ENCODE measurements at places on chromosomes 5 and 9.

DNA sequence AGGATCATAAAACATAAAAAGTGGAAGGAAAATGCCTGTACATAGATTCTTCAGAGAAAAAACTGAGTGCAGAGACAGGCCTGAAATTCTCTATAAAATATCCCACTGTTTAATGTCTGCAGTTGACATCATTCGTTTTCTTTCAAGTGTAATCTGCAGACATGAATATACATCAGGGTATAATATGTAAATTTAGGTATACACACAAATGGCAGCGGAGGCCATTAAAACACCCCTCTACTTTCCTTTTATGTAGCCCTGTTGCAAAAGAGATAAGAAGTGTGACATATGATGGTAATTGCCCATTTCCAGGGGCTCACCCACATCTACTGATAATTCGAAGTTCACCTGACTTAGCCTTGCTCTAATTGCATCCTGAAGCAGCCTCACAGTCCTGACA, 164.3 kb downstream of the SLC24A2 start:
- no peak for DNase-seq

DNA sequence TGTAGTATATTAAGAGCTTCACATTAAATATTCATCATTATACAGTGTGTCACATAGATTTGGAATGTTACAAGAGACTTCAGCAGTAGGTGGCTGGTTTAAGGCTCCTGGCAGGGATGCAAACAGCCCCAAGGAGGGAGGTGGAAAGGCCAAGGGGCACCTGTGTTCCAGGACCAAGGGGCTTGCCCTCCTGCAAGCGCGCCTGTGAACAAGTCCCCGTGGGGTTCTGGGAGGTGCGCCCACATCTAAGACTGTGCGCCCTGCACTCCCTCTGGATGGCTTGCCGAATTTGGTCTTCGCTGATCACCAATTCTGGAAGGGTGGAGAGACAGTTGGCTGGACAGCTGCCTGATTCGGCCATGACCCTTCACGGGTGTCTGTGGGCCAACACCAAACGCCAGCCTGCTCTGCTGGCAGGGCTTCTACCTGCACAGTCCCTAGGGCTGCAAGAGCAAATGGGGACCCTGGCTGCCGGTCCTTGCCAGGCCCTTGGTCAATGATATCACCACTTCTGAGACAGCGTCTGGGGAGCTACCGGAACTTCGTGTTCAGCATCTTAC, 12.1 kb upstream of the SLC25A51 start:
- DNase-seq: no peak

DNA sequence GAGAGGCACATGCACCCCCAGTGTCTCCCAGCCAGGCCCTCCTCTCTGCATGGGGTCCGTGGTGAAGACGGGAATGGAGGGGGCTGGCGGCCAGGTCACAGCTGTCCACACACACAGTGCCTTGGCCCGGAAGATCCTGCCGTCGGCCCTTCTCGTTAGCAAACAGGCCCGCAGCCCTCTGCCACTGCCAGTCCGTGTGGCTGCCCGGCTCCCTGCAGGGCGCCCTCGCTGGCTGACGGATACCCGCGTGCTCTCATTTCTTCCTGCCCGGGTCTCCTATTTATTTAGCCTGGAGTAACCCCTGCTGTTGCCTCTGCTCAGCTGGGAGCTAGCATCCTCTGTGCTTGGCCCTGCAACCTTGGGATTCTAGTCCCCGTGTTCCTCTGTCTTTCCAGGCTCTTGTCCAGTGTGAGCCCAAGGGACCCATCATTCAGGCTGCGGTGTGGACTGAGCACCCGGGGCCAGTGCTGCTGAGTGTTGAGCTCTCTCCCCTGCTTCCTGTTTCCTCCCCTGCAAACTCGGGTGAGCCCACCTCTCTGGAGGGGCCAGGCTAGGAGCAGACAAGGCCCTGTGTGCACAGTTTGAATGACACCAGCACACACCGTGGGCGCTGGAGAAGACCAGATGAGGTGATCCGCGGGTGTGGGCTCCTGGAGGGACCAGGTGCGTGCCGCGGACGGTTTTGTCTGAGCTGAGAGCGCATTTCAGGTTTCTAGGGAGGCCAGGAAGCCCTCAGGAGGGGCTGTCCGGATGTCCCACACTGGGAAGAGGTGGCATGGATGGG, 14.6 kb upstream of the RNU6ATAC start:
- DNase-seq: no peak

GRCh38 chr5:160605266-160605665, 183.6 kb downstream of the PTTG1 start:
- DNase-seq: no peak

- peak; percentile 80 for DNase-seq
These were observed 20.4 kb upstream of the PRUNE2 start for GRCh38 chr9:76926324-76926741.

GRCh38 chr9:93813221-93814076, 141.7 kb downstream of the BARX1 start:
- no peak for DNase-seq

DNA sequence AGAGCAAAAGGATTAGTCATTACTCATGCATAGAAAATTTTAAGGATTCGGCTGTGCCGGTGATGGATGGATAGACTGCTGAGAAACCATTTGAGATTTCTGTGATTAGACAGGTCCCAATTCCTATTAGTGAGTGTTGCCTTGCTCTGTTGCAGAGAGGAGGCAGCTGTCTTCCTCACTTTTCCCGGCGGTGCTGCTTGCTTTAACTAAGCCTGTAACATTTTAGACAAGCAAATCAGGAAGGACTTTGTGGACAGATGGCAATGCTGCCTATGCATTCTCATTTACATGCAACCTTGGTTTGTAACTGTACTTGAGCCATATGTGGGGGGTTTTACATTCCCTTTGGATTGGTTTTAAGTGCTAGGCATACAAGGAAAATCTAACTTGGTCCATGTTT, 1176.3 kb downstream of the CDH18 start:
- no peak for DNase-seq

GRCh38 chr9:134509281-134509680, 132.3 kb upstream of the COL5A1 start:
- DNase-seq: no peak

GRCh38 chr5:181161534-181162175, 14.3 kb downstream of the OR2V2 start:
- no peak for DNase-seq

DNA sequence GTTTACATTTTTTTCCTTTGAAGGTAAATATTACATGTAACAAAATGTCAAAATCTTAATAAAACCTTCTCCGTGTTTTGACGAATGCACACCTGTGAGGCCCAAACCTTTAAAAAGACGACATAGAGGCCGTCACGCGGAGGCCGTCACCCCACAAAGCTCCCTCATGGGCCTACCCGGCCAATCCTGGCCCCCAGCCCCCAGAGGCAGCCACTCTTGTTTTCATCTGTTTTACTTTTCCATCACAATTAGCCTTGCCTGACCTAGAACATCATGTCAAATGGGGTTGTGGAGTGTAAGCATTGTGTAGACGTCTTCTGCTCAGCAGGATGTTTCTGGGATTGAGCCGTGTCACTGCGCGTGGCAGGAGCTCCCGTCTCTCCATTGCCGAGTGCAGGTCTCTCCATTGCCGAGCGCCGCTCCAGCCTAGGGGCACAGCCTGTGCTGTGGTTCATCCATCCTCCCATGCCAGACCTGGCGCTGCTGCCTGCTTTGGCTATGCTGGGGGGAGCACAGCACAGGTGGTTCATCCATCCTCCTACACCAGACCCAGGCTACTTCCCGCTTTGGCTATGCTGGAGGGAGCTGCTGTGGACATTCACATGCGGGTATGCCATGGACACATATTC, 52.2 kb upstream of the IRX4 start:
- no peak for DNase-seq

GRCh38 chr5:169803077-169803981, 166.3 kb downstream of the DOCK2 start:
- DNase-seq: peak; percentile 98

DNA sequence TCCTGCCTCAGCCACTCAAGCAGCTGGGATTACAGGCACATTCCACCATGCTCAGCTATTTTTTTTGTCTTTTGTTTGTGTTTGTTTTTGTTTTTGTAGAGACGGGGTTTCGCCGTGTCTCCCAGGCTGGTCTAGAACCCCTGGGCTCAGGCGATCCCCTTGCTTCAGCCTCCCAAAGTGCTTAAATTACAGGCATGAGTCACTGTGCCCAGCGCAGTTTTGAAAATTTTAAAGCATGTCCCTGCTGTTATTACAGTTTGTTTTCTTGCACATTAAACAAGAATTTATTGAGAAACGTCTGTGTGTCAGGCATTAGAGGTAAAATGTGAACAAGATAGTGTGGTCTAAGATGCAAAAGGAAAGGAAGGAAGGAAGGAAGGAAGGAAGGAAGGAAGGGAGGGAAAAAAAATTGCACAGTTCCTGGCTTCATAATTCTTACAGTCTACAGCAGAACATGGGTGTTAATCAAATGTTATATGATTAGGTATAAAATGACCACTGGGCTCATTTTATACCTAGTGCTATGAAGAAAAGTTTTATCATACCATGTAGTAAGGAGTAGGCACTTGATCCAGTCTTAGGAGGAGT, 205.4 kb downstream of the SNX18 start:
- peak; percentile 45 for DNase-seq

GRCh38 chr9:110807956-110808598, 139.5 kb downstream of the MUSK start:
- DNase-seq: no peak

DNA sequence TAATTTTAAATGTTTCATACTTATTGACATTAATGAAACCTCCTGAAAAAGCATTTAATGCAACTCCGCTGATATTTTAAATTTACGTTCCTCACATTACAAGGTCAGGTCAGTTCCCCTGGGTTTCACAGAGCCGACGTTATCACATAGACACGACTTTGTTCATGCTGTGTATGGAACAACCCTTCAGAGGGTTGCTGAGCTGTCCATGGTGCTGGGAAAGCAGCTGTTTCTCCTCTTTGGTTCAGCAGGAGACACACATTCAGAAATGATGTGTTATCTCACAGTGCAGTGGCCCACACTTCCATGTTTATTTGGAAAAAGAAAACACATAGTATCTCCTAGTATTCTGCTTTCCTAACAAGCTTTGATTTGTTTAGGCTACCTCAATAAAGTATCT, 53.5 kb downstream of the PPP2R2B start:
- DNase-seq: no peak

DNA sequence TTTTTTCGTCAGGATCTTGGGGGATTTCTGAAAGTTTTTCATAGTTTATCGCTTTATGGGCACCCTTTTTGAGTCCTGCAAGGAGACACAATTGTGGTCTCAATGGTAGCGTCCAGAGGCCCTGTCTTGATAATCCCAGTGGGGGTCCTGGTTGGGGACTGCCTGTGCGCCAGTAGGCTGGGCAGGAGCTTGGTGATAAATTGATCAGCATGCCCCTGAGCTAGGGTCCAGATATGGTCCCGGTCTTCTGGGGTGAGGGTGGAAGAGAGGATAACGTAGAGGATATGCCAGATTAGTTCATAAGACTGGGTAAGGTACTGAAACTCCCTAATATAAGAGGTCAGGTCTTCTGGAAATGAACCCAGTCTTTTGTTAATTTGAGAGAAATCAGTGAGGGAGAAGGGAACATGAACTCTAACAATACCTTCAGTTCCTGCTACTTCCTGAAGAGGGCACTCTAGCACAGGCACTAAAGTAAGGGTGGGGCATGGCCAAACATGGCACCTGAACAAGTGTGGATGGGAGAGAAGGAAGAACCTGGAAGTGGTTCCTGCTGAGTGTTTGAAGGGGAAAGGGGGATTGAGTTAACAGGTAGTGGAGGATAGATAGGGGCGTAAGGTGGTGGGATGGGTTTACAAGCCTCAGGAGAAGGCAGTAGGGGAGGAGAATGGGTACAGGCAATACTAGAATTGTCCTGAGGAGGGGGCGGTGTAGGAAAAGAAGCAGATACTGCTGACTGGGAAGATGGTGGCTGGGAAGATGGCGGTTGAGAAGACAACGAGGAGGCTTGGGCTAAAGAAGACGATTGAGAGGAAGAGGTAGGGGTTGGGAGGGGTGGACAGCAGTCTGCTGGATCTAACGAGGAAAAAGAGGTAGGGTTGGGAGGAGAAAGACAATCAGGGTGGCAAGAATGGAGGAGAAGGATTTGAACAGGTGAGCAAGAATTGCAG, 33.8 kb upstream of the ANXA2R start:
- peak; percentile 52 for DNase-seq

DNA sequence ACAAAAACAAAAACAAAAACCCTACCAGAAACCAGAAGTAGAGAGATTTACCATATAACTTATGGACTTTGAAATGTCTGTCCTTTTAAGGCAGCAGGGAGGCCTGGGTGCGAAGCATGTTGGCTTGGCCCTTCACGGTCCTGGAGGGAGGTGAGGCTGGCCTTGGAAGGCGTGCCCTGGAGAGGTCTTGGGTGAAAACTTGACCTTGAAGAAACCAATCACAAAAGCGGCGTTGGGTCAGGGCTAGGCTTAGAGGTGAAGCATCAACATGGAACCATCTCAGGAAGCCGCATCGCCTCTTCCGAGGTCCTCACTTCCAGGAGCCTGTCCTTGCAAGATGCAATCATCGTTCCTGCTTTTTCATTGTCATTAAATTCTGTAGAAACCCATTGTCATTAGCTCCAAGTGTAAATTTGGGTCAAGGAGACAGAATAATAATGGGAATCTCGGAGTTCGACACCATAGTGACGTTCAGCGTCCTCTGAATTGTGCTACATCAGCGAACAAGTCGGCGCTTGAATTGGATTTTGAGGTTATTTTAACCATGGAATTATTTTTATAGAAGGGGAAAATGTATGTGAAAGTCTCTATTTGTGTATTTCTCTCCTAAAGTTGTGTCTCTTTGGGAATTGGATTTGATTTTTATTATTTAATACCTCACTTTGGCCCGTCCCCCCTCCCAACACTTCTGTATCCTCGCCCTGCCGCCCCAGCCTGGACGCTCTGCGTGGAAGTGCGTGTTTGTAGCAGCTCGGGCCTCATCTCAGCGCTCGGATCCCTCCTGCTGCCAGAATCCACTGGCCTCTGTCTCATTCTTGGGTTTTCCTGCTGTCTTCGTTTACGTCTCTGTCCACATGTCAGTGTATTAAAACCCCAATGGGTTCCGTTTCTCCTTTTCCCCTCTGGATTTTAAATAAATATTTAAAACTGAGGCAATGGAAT, 11.1 kb upstream of the ORM1 start:
- DNase-seq: no peak

GRCh38 chr9:643966-644365, 197.5 kb upstream of the DMRT1 start:
- no peak for DNase-seq

DNA sequence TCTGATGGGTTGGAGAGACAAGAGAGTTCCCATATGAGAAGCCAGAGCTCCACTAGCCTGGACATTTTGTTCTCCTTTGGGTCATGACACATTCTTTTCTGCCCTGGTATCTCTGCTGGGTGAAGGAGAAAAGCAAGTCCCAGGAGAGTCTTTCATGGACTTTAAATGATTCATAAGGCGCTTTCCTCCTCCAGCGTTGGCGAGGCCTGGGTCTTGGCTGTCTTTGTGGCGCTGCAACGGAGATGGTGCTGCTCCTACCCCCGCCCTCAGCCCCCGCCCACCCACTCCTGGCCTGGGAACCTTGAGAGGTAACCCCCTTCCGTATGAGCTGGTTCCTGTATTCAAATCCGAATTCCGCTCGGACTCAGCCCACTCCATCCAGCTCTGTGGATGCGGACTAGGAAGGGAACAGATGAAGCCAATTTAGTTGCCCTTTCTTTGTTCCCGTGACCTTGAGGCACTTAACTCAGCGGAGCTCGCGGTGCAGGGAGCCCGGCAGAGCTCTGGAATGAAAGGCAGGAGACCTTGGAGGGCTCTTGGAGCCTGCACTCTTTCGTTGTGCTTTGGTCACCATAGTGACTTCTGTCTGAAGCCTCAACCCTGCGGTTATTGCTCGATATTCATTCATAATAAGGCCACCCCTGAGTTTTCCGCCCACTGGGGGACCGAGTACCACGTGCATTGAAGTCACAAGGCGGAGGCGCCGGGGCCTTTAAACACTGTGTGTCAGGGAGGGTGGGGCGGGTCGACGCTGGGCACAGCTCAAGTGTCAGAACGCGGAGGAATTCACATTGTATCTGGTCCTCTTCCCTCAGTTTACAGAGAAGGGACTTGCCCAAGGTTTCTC, 14.0 kb upstream of the PWWP2A start:
- no peak for DNase-seq
